ENCODE measurements at places on chromosomes 13 and 19.

DNA sequence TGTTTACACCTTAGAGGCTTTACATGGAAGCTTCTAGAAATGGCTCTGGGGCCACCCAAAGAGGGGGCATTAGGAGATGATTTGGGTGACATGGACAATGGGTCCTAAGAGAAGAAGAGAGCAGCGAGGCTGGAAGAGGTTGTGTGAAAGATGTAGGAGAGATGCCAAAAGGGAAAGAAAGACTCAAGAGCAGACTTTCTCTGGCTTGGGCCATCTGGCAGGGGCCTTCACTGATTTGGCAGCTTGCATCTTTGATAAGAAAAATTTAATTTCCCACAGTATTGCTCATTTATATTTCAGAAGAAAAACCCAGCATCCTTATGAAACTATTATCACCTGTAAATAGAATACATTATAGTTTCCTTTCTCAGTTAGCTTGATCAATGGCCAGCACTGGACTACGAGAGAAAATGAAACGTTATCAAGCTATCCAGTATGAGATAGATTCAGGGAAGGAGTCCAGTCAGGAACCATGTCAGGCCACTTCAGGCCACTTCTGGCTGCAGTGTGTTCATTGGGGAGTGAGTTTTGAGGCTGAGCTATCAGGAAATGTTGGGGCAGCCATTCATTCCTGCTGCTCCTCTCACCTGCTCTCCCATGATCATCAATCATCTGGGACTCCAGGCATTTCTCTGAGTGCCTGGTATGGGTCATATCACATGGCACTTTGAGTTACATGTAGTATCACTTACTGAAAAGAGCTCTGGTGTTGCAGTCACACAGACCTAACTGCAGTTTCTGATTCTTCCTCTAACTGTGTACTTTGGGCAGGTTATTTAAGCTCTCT, 10.3 kb downstream of the SCEL start:
- DNase-seq = no peak

DNA sequence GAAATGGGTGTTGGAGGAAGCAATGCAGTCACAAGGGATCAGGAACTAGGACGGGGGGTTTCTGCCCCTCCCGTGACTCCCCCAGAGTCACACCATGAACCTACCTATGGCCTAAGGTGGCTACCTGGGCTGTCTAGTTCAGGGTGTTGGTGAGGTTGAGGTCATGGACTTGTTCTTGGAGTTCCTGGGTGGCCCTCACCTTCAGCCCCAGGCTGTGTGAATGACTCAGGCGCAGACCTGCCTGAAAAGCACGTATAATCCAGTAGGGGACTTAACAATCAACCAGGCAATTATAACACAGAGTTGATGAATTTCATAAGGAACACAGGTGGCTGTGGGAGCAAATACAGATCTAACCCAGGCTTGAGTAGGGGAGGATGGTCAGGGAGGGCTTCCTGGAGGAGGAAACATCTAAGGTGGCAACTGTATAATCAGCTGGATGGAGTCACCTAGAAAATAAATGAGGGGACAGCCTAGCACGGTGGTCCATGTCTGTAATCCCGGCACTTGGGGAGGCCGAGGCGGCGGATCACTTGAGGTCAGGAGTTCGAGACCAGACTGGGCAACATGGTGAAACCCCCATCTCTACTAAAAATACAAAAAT, 25.6 kb upstream of the ADGRE1 start:
- no peak for DNase-seq

DNA sequence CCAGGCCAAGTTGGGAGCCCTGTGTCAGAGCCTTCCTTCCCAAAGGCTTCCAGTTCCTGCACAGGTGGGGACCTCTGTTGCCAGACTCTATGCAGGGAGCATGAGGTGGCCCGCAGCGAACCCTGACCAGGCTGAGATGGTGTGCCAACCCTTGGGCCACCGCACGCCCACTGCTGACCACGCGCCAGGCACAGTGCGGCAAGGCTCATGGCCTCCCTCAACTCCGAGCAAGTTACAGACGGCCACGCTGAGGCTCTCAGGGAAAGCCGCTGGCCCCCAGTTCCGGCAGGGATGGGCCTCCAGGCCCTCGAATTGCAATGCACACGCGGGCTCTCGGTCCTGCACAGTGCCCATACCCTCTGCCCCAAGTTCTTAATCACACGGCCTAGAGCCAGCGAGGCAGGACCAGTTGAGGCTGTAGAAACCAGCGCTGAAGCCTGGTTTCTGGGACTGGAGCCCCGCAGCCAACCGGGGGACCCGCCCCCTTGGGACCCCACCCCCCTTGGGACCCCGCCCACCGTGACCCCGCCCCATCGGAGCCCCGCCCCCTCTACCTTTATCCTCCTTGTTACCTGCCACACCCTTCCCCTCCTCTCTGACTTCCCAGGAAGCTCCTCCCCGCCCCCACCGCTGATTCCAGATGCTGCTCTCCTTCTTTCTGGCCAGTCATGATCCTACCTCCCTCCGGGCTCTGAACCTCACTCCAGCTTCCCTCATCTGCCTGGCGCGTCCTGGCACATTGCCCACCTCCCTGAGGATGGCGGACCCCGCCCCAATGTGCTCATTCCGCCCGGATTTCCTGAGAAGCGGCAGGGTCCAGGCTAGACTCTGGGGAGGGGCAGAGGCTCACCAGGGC, 6.0 kb downstream of the PEX11G start:
- no peak for DNase-seq

GRCh38 chr13:111210544-111211469, 95.7 kb downstream of the ARHGEF7 start:
- no peak for DNase-seq

- no peak for DNase-seq
These were observed 761.5 kb downstream of the EFNB2 start for GRCh38 chr13:105773863-105774538.

GRCh38 chr19:53455828-53456227, 11.7 kb upstream of the ZNF813 start:
- DNase-seq = no peak

- no peak for DNase-seq
These were observed 188.2 kb downstream of the KCNRG start for GRCh38 chr13:50203256-50203941.

- DNase-seq = no peak
These were observed 98.8 kb upstream of the CACNA1A start for GRCh38 chr19:13604902-13605586.

DNA sequence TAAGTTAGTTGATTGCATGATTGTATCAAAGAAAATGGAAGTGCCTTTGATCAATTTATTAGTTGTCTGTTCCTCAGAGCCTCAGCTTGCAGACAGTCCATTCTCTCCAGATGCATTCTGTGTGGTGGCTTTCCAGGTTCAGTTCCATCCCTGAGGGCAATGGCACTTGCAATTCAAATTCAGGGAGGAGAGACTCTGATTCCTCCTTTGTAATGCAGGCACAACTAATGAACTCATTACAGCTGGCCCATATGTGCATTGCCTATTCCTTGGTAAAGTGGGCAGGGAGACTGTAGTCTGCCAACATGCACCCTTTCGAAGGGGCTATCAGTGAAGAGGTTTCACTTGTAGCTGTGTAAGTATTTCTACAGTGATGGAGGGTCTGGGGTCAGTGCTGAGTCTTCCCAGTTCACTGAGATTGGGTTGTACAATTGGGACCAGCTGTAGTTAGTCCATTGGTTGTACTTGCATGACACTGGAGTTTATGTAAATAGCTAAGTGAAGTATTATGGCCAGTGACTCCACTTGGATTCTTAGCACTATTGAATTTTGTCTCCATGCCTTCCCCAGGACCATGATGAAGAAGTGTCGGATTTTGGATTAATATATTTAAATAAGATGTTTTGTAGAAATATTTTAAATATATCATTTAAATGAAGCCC, 401.7 kb downstream of the GPC6 start:
- DNase-seq = no peak

DNA sequence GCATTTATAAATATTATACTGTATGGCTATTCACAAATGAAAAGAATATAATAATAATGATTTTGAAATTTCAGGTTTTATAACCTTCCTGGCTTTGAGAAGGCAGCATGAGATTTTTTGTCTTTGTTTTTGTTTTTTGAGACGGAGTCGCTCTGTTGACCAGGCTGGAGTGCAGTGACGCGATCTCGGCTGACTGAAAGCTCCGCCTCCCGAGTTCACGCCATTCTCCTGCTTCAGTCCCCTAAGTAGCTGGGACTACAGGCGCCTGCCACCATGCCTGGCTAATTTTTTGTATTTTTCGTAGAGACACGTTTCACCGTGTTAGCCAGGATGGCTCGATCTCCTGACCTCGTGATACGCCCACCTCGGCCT, 64.1 kb downstream of the ZNF429 start:
- peak; percentile 27 for DNase-seq

GRCh38 chr19:45660636-45661035, 7.4 kb upstream of the GIPR start:
- no peak for DNase-seq

DNA sequence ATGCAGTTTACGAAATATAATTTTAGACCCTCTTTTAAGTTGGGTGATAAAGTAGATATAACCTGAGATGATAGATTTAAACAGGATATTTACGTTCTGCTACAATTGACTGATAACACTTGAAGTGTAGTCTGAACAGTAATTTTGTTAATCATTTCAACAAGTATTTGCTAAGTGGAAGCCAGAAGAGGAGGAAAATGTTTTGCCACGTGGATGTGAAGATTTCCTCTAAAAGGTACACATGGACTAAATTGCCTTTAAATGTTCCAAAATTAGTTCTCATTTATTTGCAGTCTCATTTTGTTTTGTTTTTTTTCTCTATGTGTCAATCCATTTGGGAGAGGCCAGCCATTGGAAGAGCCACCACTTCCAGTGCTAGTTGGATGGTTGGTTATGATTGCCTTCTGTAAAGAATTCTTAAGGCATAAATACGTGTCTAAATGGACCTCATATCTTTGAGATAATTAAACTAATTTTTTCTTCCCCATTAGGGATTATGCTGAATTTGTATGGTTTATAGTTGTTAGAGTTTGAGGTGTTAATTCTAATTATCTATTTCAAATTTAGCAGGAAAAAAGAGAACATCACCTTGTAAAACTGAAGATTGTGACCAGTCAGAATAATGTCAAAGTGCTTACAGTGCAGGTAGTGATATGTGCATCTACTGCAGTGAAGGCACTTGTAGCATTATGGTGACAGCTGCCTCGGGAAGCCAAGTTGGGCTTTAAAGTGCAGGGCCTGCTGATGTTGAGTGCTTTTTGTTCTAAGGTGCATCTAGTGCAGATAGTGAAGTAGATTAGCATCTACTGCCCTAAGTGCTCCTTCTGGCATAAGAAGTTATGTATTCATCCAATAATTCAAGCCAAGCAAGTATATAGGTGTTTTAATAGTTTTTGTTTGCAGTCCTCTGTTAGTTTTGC, 2.8 kb downstream of the MIR17HG start:
- no peak for DNase-seq

- DNase-seq = peak; percentile 57
These were observed 32.3 kb downstream of the ITM2B start for GRCh38 chr13:48265217-48265815.

GRCh38 chr13:30659980-30660379, 42.3 kb downstream of the USPL1 start:
- DNase-seq = no peak

DNA sequence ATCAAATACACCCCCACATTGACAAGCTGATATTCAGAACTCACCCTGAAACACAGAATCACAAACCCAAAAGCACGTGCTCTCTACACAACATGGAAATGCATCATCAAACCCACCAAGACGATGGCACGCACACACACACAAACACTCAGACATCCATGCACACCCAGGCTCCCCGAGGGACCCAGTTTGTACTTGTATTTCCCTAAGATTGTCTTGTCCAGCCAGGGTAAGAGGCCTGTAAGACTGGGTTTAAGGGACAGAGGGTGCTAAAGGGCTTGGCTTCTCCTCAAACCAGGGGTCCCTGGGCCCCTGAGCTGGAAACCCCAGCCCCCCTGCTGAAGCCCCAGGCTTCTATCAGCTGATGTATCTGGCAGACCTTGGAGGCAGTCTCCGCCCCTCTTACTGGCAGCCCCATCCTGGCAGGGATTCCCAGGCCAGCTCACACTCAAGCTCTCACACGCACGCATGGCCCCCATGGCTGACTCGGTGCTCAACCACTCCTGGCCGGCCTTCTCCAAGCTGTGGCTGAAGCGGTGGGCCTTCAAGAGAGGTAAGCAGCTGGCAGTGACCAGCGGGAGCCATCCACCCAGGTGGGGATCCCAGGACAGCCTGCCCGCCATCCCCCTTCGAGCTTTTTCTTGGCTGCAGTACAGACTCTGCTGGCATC, 6.5 kb downstream of the ARHGEF18 start:
- no peak for DNase-seq

- DNase-seq = no peak
These were observed 11.2 kb upstream of the PROZ start for GRCh38 chr13:113147206-113147605.

- DNase-seq = peak; percentile 11
These were observed 44.9 kb upstream of the ZNF91 start for GRCh38 chr19:23440207-23440606.

GRCh38 chr13:48410199-48410598, 2.7 kb downstream of the LPAR6 start:
- DNase-seq = no peak

- DNase-seq = no peak
These were observed 202.1 kb upstream of the GPR12 start for GRCh38 chr13:26962671-26963070.

GRCh38 chr19:14371301-14371821, 9.9 kb upstream of the ADGRE5 start:
- DNase-seq = no peak

GRCh38 chr19:30780032-30780431, 407.8 kb downstream of the ZNF536 start:
- DNase-seq = no peak

DNA sequence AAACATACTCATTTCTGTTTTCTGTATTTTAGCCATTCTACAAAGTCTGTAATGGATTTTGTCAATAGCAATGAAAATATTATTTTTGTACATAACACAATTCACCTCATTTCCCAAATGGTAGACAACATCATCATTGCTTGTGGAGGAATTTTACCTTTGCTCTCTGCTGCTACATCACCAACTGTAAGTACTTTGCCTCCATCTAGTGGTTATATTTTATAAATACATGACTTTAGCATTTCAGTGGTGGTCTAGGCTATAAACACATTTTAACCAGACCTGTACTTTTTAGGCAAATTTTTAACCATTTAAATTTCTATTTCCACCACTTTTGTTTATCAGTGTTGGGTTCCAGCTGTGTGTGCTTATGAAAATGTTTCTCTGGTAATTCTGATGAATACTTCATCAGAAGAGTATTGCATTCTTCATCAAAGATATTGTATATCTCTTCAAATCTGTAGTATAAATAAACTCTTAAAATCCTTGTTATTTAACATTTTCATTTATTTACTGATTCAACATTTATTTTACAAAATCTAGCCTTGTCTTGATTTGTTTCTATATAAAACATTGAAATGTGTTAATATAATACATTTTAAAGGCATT, 222.4 kb downstream of the NBEA start:
- no peak for DNase-seq

DNA sequence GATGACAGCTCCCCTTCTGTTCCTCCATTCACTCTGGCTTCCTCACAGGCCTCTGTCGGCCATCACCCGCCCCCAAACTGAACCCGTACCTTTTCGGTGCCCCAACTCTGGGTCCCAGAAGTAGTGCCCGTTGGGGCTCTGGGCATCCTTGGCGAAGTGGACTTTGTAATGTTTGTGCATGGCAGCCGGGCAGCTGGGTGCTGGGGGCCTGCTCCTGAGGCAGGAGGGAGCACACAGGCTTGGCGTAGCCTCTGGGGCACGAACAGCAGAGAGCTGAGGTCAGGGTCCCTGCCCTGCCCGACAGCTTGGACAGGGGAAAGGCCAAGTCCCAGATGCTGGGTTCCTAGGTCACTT, 834 bp downstream of the NKPD1 start:
- no peak for DNase-seq

All from stimulated activated naive CD8-positive, alpha-beta T cell treated with anti-CD3 and anti-CD28 coated beads, Interleukin-15, Interleukin-2, amounts not matched to agents 100 U/mL and 50 U/mL, for 24 hours (primary cell).